Activated naive CD8-positive, alpha-beta T cell treated with anti-CD3 and anti-CD28 coated beads, Interleukin-2, amount 50 U/mL, for 16 hours (primary cell): ENCODE measurements at places on chromosomes 5 and 9.

DNA sequence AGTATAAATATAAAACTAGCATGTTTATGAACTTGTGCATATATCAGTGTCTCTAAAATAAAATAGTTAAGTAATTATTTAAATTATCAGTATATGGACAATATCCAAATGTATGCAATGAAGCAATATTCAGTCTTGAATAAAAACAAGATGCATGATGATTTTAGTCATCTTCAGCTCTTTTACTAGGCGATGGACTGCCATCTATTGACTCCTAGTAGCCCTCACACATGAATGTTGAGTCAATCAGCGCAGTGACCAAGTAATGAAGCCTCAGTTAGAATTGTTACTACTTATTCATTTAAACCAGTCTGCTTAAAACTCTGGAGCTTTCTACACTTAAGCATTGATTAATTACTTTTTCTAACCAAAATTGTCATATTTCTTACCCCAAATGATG is 92.9 kb upstream of the GRHPR start:
- no peak for DNase-seq

- DNase-seq = no peak
Measured at GRCh38 chr5:178213748-178214151, 9.4 kb downstream of the HNRNPAB start.

DNA sequence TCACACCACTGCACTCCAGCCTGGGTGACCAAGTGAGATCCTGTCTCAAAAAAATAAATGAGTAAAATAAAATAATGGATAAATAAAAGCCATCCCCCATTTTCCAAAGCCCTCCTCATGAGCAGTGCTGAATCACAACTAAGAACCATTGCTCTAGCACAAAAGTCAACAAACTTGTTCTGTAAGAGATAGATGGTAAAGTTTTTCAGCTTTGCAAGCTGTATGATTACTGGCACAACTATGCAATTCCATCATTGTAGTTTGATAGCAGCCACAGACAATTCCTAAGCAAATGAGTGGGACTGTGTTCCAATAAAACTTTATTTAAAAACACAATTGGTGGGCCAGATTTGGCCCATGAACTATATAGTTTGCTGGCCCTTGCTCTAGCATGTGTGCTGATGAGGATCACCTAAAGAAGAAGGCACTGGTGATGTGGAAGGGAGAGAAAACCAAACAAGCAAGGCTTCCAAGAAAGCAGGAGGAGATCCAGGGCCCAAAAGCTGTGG is 64.6 kb downstream of the NEURL1B start:
- DNase-seq = no peak

DNA sequence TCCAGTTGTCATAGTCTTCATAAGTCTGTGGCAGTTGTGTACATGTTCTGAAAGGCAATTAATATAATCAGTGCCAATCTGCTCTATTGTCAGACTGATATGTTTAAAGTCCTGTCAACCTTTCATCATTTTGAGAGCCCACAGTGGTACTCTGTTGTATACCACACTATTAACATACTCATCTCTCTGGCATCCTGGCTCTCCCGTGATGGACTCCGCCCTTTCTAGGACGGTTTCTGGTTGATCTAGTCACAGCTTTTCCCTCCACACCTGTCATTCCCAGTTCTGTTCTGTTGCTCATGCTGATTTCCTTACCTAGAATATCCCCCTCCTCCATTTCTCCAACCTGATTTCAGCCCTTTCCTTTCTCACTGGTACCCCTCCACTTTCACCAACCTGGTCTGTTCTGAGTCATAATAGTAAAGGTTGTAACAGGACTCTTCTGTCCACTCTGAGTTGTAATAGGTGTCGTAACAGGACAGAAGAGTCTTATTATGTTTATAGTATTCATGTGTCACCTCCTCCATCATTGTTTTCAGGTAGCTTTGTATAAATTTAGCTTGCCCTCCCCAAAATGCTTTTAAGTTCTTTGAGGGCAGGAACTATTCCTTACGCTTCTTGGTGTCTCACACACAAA is 4.1 kb downstream of the PTCD2 start:
- no peak for DNase-seq

GRCh38 chr5:38121420-38121819 is 136.9 kb upstream of the EGFLAM start:
- no peak for DNase-seq

DNA sequence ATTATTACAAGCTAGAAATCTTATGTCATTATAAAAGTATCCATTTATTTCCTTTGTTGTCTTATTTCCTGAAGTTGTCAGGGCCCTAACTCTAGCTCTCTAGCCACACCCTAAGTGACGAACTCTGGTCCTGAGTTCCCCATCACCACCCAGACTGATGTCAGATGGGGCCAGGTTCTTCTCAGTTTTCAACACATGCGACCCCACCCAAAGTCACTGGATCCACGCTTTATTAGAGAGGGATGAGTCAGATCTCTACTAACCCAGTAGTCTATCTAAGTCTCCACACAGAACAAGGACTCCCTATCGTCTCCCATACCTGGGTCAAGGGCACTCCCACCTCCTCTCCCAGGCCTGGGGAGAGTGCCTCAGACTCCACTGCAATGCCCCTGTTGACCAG is 6.8 kb upstream of the FEM1C start:
- no peak for DNase-seq

DNA sequence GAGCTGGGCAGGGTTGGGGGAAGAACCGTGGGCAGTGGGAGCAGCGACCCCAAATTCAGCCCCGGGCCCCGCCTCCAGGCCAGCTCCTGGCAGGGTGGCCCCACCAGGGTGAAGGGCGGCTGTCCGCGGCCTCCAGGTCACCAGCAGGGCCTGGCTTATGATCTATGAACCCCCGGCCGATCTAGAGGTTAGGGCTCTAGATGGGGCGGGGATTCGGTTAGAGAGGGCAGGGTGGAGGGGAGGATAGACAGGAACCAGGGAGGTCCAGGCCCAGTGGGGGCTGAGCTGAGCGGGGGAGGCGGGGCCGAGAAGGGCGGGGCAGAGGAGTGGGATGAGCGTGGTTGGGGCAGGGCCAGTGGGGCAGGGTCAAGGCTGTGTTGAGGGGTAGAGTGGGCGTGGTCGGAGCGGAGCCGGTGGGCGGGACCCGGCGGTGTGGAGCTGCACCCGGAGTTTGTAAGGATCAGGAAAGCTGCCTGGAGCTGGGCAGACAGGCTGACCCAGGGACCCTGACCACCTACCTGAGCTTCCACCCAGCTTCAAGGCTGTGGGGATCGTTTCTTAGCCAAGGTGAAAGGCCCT is 29.3 kb upstream of the OBP2B start:
- DNase-seq = no peak

DNA sequence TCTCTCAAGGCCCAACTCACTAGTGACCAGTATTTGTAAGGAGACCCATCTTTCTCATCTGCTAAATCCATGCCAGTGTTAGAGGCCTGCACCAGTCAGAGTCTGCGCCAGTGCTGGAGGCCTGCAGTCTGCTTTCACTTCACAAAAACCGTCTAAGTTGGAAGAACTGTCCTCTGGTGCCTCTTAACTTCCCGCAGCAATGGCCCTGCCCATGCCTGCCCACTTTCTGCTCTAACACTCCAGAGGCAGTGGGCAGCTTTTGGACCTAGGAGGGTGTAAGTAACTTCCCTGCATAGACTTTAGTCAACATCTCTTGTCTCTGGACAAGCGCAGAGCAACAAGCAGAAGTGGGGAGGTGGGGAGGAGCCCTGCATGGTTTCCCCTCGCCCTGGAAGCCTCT is 152.9 kb downstream of the AUH start:
- DNase-seq = no peak

DNA sequence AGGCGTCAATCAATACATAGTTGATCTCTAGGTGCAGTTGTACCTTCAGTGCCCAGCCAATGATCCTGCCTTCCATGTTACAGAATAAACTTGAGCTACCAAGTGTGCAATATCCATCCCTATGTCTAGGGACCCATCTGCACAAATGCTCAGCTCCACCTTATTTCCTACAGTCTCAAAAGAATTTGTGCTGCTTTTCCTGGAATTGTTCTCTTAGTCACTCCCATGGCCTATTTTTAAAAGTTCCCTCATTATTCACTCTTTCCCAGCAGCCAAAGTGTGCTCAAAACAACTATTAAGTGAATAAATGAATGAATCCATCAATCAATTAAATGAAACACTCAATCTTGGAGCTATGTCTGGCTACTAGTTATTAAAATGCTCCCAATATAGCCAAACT is 14.7 kb downstream of the LIX1 start:
- no peak for DNase-seq

- no peak for DNase-seq
Measured at GRCh38 chr5:73265641-73266040, 92.6 kb downstream of the TMEM174 start.

- DNase-seq = no peak
Measured at GRCh38 chr9:137025517-137025966, 2.5 kb downstream of the ABCA2 start.

DNA sequence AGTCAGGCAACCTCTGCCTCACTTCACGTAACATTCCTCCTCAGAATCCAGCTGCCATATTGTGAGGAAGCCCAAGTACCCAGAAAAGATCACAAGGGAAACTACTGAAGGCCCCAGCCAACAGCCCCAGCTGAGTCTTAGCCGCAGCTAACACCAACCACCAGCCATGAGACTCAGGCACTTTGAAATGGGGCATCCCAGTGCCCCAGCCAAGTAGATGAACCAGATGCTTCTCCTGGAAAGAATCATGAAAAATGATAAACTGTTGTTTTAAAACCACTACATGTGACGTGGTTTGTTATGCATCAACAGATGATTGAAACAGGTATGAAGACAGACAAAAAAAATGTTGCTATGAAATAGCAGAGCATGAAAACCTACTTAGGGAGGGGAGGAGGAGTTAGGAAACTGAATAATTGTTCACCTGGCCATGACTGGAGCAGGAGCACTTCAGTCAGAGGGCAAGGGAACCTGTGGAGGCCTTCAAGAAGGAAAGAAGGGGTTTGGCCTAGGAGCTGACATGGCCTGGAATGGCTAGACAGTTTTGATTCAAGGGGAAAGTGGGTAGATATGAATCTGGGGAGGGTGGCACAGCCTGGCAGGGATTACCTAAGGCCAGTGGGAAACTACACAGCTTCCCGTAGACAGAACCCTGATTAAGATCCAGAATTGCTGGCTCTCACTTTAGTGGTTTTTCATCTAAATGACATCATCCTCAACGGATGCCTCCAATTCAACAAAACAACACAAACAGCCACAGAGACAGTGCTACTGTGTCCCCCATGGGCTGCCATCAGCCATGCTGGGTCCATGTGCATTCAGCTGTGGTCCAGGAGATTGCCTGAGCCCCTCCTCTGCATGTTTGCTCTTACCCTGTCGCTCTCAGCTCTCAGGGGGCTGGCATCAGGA is 211.6 kb downstream of the SYK start:
- DNase-seq = no peak

DNA sequence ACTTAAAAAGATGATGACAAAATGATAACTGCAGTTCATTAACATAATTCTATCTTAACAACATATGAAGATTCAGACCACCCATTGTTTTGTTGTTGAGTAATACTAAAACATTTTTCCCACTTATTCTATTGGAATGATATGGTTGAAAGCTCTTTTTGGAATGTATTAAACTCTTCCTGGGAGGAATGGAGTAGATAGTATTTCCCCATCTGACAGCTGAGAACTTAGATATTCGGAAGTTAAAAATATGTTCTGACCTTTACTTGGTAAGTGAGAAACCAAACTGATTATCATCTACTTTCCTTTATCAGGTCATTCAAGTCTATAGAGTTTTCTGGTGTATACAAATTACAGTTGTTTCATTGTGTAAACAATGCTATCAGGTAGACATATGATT is 452.9 kb downstream of the CSNK1G3 start:
- DNase-seq = no peak

DNA sequence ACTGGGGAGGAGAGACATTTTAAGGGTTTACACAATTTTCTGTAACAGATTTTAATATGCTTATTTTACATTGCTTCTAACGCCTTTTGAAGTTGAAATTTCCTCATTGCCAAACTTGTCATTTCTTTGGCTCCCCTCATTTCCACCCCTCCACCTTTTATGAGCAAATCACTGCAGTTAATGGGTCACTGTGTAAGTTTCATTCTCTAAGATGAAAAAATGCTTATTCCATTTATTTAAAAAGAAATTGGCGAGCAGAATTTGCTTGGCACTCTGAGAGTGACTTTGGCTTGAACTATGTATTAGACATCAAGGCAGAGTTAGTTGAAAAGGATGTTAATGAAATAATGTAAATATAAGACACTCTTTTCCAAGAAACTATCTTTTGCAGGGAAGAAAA is 66.6 kb downstream of the ITGA1 start:
- no peak for DNase-seq

DNA sequence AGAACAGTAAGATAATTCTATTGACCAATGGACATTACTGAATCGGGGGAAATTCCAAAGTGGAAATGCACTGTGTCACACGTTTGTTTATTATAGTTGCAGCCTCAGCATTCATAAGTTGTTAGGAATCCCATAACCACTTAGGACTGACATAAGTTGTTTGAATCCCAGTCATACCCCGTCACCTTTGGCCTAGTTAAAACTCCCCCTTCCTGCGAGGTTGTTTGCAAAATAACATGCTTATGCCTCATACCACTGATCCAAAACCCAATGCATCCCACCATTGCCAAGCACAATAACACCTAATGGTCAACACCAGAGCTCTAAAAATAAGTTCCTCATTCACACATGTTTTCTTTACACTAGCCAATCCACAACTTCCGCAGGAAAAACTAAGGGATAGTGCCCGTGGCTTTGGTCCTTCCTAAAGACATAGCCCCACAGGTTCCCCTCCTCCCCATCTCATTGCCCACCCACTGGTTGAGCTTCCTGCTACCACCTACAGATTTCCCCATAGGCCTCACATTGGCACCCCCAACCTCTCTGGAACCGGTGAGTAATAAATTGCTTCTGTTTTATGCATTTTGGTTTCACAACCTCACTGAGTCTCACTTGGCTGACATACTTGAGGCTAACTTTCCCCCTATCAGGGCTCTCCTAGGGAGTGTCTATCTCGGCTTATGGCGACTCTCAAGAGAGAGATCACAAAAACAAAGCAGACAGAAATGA is 42.3 kb upstream of the MUSK start:
- no peak for DNase-seq

DNA sequence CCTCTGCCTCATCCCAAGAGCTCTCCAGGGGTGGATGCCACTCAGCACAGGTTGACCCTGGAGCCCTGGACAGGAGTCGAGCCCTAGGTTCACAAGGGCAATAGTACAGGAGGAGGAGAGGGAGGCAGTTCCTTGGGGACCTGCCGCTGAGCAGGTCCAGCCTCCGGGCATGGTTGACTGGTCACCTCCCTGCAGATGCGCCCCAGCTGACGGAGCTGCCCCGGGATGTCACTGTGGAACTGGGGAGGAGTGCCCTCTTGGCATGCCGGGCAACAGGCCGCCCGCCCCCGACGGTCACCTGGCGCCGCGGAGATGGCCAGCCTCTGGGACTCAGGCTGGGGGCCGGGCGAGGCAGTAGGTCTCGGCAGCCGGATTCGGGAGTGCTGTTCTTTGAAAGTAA is 53.7 kb downstream of the HMCN2 start:
- no peak for DNase-seq

DNA sequence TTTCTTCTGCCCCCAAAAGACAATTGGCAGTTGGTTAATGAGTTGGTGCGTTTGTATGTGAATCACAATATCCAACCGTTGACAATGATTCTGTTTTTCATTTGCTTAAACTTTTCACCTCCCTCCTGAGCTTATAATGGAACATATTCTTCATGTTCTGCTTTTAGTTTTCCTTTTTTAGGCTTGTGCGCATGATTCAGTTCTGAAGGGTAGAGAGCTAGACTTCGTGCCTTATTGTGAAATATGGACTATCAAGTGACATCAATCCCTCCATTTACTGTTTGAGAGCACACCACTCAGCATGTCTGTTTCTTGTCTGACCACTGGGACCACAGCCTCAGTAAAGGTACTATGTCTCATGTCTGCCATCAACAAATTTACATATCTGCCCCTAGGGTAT is 30.5 kb upstream of the LPAR1 start:
- DNase-seq = no peak

- no peak for DNase-seq
Measured at GRCh38 chr5:169148138-169148740, 152.7 kb downstream of the SLIT3 start.
